SJSA1 (cell line): ENCODE measurements at places on chromosomes 4 and X.
A peak's percentile ranks its signal among the peaks of the same experiment; 100 is the strongest.

- no peak for DNase-seq
These were observed 4.5 kb downstream of the VEGFC start for GRCh38 chr4:176788248-176788647.

- DNase-seq: no peak
These were observed 5.1 kb upstream of the SLC10A3 start for GRCh38 chrX:154495472-154495922.

DNA sequence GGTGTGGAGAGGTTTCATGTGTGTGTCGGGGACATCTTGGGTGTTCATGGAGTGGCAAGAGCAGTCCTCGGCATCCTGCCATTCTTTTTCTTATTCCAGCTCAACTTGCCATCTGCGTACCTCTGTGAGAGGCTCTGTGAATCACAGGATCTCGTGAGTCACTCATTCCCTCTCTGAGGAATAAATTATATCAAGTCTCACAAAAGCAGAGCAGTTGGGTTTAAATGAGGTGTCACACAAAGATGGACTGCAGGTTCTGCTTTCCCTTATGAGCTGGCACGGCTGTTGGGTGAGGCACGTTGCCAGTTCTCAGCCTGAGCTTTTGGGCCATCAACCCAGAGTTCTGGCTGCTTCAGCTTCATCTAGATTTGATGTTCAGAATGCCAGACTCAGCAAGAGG is 6.8 kb upstream of the OCIAD2 start:
- DNase-seq: peak; percentile 54

GRCh38 chrX:46279925-46280313 is 265.3 kb downstream of the ZNF674 start:
- no peak for DNase-seq

DNA sequence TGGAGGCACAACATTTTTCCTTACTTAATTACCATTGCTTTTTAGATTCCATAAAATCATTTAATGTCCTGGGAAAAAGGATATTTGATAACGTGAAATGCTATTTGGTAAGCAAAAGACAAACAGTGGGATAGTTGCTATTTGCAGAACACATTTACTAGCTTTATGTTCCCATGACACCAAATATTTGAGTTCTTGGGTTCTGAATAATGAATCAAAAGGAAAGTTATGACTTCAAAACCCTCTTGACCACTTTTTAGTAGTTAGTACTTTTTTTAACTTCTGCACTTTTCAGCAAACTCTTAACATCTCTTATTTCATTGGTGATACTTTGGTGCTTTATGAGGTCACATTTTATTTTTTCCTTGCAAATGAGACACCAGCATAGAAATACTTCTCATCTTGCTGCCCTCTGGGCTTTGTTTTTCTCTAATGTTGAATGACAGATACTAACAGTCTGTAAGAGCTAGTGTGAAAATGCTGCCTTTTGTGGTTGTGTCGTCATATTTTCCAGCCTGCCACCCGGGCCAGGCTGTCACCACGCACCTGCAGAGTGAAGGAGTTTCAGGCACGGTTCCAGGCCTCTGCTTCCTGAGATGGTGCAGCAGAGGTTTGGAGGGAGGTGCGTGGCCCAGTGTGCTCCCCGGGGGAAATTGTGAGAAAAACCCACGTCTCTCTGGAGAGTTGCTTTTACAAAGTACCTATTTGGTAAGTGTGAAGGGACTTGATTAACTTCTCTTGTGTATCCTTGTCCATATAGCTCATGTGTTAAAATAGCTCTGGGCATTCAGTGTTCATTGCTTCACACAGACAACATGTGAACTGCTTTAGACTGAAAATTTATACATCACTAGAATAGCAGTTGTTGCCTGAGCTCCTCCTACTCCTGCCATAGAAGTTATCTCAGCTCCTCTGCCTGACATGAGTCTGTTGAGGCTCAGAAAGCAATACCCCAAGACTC is 34.7 kb downstream of the MSL3 start:
- no peak for DNase-seq

- peak; percentile 45 for DNase-seq
These were observed 6.8 kb upstream of the RRAGB start for GRCh38 chrX:55710701-55711100.

GRCh38 chr4:142960867-142961644 is 115.0 kb upstream of the INPP4B start:
- DNase-seq: no peak

DNA sequence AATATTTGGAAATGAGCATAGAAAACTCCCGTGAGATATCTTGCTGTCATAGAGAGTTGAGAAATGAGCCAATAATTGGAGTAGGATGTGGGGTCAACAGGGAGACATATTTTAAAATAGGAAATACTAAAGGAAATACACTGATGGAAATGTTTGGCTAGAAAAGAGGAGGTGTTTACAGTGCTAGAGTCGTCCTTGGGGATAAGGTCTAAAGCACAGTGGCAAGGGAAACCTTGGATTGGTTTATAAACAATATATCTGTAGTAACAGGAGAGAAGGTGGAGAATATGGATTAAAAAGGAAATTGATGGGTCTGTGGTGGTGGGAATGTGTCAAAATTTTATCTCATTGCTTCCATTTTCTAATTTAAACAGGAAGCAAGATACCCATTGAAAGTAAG is 82.1 kb downstream of the PPEF2 start:
- DNase-seq: no peak

GRCh38 chr4:89226665-89227574 is 80.7 kb downstream of the GPRIN3 start:
- DNase-seq: peak; percentile 52

- DNase-seq: no peak
These were observed 16.5 kb upstream of the RHOH start for GRCh38 chr4:40180356-40180755.

- DNase-seq: no peak
These were observed 305.4 kb upstream of the LDB2 start for GRCh38 chr4:17203797-17204196.

GRCh38 chr4:107988763-107989035 is 990 bp upstream of the HADH start:
- no peak for DNase-seq

DNA sequence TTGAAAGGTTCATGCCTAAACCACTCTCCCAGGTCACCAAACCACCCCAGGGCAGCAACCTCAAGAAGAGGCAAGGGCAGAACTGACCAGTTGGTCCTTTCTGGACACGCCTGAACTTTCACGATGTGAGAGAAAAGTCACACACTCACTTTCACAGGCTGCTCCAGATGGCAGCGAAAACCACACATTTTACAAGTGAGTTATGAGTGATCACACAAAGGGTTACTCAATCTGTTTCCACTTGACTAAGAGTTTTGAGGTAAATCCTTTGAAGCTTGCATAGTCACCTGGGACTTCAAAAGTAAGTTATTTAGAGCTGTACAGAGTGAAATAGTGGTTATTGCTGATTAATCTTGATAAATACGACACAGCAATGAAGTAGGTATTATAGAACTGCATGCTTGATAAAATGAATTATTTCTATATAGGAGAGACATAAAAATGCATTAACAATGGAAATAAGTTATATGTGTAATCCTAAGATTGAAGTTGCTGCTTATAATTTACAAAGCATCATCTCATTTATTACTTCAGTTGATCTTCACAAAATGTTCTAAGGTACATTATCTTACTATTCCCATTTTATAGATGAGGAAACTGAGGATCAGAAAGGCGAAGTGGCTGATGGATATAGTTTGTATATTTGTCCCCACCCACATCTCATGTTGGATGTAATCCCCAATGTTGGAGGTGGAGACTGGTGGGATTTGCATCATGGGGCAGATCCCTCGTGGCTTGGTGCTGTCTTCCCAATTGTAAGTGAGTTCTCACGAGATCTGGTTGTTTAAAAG is 103.0 kb upstream of the KLF3 start:
- no peak for DNase-seq

GRCh38 chr4:40423735-40424134 is 88.6 kb downstream of the CHRNA9 start:
- DNase-seq: no peak

DNA sequence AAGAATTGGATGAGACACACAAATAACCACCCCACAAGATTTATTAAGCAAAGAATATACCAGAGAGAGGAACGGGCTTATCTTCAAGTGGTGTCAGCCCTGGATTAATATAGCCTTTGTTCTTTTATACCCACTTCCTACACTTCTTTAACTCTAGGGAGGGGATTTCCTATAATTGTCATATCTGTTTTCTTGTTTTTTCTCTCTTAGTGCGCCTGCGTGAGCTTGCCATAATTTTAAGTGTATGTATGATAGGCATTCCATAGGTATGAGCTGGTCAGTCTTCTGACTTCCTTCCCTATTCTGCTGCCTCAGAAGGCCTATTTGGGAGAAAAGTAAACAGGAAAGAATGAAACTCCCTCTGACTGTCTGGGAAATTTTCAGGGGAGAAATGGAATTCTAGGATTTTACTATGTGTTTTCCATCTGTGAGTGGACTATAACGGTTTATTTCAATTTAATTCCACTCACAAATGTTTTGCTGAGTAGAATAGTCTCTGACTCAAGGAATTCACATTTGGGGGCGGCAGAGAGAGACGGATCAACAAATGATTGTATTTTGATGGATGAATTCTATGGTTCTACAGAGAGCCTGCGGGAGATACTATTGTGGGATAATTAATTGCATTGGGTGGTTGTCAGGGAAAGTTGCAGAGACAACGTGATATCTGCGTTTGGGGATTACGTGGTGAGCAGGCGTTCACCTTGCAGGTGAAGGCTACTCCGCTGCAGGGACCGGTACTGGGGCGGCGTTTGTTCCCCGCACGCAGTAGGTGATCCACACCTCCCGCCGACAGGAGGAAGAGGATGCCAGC is 626 bp upstream of the CEP135 start:
- DNase-seq: peak; percentile 82

- DNase-seq: no peak
These were observed 127.8 kb downstream of the BCOR start for GRCh38 chrX:39969819-39970504.

DNA sequence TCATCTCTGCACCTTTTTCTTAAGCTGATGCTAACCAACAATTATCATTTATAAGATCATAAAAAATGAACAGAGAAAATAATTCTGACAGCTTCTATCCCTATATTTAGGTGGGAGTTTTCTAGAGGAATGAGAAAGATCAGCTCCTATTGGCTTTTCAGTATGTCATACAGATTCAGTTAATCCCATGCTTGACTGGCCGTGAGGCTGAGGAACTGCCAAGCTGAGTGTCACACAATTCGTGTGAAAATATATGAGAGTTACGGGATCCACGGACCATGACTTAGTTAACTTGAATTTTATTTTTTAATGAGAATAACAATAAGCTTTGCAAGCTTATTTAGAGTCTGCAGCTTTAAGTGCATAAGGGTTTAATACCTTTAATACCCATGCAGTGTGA is 37.5 kb downstream of the PHEX start:
- no peak for DNase-seq

- DNase-seq: no peak
These were observed 142.9 kb downstream of the NR3C2 start for GRCh38 chr4:148299337-148299736.

DNA sequence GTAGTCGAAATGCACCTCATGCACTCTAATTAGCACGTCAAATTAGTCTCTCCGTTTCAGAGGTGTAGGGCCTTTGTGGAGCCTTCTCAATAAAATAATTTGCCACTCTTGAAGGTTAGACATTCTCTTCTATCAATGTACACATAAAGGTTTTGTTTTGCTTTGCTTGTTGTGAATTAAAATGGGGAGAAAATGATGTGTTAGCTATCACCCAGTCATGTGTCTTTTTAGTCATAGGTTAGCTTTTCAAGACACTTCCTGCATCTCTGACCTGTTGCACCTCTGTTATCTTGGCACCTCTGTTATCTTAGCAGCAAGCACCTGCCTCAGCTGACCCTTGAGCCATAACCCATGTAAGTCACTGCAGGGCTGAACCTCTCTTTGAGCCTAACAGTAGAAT is 936 bp downstream of the TMEM144 start:
- no peak for DNase-seq

DNA sequence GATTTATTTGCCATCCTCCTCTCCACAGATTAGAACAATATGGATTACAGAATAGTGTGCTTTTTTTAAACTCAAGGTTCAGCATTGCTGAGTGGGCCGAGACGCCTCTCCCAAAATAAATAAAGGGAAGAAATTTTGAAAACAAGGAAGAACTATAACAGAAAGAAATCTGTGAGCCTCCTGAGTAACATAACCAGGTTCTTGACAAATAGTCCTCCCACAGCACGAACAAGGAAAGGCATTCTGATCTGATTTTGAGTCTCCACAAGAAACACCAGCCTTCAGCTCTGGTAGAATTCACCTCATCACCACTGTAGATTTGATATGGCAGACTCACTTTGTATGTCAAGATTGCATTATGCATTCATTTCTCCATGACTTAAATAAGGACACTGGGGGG is 173.6 kb downstream of the HHIP start:
- DNase-seq: no peak

GRCh38 chrX:29082558-29082957 is 495.3 kb downstream of the IL1RAPL1 start:
- no peak for DNase-seq

DNA sequence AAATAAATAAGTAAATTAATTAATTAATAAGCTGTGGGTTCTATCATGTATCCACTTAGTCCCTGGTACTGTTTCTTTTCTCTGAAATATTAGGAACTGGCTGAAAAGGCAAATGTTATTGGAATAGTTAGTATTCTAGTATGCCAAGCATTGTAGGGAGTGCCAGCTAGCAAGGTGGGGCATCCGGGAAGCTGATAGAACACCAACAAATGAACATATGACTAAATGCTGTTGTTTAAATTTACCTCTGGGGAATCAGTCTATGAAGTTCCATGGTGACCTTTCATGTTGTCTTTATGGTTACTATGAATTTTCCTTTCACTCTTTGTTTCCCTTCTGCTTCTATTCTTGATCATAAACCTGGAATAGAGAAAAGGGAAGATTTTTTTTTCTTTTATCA is 32.7 kb downstream of the NUDT6 start:
- DNase-seq: no peak

GRCh38 chr4:122814426-122814825 is 12.2 kb upstream of the FGF2 start:
- no peak for DNase-seq

GRCh38 chr4:80197601-80198440 is 518 bp downstream of the PRDM8 start:
- DNase-seq: no peak

DNA sequence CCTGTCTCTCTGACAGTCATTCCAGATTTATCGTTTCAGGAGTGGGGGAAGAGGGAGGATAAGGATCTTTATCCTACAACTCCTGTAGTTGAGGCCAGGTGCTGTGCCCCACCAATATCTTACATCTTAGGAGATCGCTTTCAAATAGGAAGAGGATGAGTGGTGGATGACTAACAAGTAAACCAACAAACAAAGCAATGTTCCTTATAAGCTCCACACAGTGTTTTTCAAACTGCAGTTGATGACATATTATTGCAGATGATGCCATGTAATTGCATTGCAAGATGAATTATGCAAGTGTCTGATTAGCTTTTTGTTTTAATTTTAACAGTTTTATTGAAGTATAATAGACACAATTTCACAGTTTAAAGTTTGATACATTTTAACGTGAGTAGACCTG is 35.8 kb upstream of the TMEM164 start:
- DNase-seq: no peak

GRCh38 chrX:139930916-139931645 is 1.8 kb downstream of the ATP11C start:
- no peak for DNase-seq

GRCh38 chr4:85555206-85555605 is 80.3 kb downstream of the ARHGAP24 start:
- no peak for DNase-seq
